ENCODE measurements at places on chromosomes 2 and 18.

DNA sequence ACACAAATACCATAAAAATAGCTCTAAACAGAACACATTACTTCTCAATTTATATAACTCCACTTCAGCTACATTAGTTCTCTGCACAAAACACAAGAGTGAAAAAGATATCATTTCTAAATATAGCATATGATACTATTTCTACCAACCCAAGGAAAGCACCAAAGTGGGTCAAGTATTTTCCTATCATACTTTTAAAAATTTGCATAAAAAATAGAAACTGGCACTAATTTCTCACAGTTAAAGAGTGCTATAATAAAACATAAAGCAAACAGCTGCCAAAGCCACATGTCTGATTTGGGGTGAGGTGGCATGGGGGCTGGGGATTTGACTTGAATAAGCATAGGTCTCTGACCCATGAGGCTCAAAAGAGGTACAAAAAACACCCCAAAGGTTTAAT lies 61.5 kb downstream of the BARD1 start:
- no peak for DNase-seq

DNA sequence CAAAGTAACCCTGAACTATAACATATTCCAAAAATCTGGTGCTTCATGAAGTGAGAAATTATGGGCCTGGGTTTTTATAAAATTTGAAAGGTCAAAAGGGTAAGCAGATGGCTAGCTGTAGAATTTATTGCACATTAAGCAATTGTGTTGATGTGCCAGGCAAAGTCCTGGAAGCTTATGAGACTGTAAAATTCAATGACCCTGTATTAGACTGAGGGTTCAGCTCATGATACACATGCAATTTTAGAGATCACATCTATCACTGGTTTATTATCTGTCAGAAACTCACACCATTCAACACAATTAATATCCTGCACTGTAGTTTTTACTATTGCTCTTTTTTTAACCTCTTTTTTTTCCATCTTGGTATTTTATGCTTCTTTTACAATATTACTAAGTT lies 1162.6 kb upstream of the SLC39A10 start:
- DNase-seq = no peak

DNA sequence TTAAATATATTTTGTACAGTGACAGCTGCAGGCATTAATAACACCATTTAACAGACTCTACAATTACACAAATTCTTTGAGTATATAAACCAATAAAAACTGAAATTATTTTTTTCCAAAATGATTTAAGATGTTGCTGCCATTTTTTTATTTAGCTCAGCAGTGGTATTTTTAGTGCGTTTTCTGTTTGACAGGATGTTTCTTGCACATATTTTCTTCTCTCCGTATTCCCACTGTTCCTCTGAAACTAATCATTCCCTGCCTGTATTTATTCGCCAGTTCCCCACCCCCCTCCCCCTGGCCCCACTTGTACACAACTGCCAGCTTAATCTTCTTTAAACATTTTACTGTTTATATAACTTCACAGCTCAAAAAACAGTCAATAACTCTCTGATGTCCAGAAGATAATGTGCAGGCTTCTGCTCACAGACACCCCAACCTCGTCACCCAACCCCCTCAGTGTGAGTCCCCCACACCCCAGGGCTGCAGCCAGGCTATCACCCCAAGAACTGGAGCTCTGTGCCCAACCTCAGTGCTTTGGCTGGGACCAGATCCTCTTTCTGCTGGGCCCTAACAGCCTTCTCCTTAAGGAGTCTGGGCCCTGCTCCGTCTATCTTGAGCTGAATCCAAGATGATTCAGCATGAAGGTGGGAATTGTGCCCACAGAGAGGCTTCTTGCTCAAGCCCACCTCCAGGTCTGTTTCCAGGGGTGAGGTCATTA lies 41.6 kb upstream of the MAP4K4 start:
- no peak for DNase-seq

- DNase-seq = no peak
Observed at GRCh38 chr18:74367905-74368304, 52.3 kb downstream of the C18orf63 start.

DNA sequence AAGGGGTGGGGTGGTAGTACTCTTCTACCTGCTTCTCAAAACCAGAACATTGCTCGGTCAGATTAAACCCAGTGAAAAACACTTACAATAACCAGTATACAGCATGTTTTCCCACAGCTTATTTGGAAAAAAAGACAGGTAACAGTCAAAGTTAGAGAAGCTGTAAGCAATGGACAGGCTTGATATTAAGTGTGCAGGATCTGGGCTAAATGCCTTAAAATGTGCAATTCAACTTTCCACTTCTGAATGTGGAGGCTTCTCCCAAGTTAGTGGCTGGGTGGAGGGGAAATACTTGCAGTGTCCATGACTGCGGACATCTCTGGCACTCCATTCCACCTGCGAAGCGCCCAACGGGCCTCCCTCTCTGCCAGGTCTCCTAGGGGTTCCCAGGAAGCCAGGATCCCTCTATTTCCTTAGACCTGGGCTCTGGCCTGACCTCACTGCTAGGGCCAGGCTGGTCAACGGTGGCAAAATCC lies 5.3 kb downstream of the ZEB2 start:
- DNase-seq = no peak

DNA sequence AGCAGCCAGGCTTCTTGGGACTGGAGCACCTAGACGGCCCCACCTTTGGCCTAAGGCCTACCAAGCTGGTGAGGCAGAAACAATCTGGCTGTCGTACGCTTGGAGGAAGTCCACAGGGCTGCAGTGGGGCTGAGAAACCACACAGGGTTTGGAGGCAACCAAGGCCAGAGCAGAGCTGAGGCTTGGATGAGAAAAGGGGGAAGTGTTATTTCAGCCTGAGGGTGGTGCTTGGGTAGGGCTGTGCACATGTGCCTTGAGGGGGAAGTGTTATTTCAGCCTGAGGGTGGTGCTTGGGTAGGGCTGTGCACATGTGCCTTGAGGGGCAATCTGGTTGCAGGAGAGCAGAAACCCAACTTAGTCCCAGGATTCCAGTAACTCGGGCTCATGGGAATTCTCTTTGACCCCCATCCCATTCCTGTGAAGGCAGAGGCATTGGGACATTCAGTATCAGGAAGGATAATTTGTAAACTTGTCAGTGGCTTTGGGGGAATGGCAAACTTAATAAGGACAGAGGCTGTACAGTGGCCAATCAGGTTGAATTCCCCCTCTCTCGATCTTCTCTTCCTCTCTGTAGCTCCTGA lies 971 bp upstream of the FBXO41 start:
- DNase-seq = no peak

GRCh38 chr2:135056790-135057189 lies 4.7 kb downstream of the RAB3GAP1 start:
- no peak for DNase-seq

- DNase-seq = no peak
Observed at GRCh38 chr2:195595825-195596224, 61.2 kb upstream of the SLC39A10 start.

DNA sequence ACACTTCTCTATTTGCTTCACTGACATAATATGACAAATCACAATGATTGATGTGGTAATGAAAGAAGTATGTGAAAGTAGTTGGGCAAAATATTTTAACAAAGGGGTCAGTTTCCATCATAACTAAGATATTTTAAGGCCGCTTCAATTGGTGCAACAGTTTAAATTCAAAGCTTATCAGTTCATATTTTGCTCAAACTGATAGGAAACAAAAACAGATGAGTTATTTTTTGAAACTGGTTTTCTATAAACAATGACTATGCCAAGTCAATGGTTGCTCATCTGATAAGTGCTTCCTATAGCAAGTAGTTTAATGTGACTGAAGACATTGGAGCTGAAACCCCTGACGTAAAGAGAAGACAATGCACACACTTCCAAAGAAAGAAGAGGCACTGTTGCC lies 1290.7 kb downstream of the SUCLG1 start:
- DNase-seq = no peak

DNA sequence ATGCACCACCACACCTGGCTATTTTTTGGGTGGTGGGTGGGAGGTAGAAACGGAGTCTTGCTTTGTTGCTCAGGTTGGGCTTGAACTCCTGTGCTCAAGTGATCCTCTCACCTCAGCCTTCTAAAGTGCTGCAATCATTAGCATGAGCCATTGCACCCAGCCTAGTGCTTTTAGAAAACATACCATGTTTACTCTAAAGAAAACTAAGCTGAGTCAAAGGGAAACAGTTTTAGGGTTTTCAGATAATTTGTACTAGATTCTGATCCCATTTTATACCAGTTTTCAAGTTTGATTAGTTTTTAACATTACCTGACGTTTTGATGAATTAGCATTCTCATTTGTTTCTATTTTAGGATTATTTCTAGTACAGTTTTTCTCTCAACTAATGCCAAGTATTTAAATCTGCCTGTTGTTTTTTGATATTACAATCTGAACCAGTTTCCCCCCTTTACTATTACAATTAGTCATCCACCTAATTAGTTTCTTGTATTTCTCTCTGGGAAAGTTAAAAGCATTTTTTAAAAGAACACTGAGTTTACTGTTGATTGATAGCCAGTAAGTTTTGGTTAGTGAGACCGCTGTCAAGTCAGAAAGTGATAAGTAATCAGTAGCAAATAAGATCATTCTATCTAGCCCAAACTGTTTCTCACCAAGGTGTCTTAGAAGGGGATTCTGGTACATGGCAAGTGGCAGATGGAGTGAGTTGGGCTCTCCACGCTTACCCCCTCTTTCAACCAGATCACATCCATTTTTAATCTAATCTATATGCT lies 24.2 kb upstream of the TBR1 start:
- no peak for DNase-seq

DNA sequence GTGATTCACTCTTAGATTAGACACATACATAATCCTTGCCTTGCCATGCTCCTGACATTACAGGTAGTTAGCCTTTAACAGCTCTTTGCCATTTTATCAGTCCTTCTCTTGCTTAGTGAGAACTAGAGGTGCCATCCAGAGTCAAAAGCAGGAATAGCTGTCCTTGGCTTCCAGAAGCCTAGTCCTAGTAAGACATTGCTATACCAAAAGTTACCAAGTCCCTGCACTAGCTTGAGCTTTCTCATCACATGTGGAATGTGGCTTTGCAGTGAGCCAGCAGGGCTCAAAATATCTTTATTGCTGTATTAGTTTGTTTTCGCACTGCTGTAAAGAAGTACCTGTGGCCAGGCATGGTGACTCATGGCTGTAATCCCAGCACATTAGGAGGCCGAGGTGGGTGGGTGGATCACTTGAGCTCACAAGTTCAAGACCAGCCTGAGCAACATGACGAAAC lies 104.7 kb upstream of the NOSTRIN start:
- DNase-seq = no peak

- no peak for DNase-seq
Observed at GRCh38 chr2:54083021-54083420, 32.4 kb upstream of the ACYP2 start.

- no peak for DNase-seq
Observed at GRCh38 chr2:95531254-95531771, 46.8 kb upstream of the TRIM43B start.

DNA sequence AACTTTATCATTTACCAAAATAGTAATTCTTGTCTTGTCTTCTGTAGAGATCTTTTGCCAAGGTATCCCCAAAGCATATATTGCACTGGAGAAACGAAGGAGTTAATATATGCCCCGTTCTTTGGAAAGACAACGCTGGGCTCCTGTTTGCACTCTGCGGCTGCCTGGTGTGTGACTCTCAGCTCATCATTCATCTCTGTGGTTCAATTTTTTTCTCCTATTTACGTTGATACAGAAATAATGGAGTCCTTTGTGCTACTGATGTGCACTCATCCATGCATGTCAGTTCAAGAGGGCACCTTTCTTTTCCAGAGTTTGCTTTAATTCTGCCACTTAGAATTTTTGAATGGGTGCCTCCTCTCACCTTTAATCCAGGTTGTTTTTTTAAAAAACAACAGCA lies 655.5 kb downstream of the DCDC2C start:
- no peak for DNase-seq

DNA sequence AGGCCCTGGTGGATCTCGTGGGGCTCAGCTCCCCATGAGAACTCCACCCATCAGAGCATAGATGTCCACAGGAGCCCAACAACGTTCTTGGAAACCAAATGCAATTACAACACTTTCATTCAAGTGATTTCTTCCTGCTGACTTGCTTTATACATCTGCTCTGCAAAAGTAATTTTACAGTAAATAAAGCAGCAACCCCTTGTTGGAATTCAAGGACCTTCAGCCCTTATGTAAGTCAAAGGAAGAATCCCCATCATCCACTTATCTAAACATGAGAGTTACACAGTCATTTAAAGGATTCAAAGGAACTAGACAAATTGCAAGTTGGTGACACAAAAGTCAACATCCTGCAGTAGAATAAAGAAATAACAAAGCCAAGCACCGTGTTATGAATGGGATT lies 17.1 kb upstream of the ANTXR1 start:
- DNase-seq = no peak

All from retinal pigment epithelial cell (primary cell).